ENCODE measurements at places on chromosomes 1 and 21.
A peak's percentile ranks its signal among the peaks of the same experiment; 100 is the strongest.

- no peak for DNase-seq
Measured at GRCh38 chr1:24735156-24735508, 10.1 kb upstream of the CLIC4 start.

DNA sequence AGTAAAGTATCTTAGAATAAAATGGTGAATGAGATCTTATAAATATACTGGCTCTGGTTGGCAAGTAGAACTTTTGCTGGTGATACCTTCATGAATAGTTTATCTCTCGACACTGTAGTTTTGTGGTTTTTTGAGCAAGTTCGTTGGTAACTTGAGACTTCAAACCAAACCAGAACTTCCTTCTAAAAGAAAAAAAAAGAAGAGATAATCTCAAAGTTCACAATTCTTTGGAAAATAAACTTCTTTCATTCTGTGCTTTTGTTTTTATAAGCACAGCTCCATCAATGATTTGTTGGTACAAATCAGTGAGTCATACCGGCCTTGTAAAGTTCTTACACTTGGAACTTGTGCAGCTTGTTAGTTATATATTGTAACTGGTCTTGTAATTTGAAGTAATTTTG is 2.3 kb downstream of the HIPK1 start:
- no peak for DNase-seq

DNA sequence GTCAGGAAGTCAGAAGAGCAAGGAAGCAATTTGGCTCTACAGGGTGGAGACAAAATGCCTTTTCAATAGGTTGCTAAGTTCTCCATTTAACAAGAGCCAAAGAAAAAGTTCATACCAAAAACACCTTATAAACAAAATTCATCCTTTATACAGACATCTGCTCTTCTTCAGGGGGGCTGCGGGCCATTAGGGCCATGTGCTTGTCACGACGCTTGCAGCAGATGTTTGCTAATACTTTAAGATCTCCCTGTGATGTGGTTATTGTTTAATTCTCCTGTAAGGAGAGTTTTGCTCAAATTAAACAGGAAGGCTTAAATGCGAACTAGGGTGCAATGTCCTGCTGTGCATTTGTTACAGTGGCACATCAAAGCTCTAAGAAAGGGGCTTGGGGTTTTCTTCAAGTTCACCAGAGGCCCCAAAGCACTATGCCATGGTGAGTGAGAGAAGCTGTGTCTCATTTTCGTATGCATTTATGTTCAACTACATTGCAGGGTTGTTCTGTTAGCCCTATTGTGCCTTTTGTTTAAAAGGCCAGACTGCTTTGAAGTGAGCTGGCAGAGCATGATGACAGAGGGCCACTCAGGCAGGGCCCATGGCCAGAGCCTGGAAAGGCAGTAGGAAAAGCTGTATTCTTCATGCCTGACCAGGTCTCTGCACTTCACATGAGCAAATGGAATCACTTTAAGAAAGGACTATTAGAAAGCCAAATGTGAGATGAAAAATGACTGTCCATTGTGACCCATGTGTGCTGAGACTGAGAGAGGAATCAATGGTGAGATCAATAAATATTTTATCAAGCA is 24.8 kb upstream of the NTPCR start:
- DNase-seq, result no peak

- DNase-seq, result no peak
Measured at GRCh38 chr1:228215663-228216116, 7.8 kb downstream of the OBSCN start.

DNA sequence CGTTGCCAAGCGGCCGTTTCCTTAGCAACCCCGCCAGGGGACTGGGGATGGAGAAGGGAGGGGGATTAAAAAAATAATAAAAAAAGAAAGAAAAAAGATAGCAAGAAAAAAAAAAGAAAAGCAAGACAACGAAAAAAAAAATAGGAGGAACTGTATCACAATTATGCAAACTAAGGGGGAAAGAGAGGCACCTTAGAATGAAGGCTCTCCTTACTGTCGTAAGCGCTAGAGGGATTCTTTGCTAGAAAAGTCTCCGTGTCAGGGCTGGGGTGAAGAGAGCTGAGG is 625 bp upstream of the NEGR1 start:
- DNase-seq, result no peak

- DNase-seq, result no peak
Measured at GRCh38 chr1:113983391-113983790, 4.1 kb downstream of the OLFML3 start.

- peak; percentile 36 for DNase-seq
Measured at GRCh38 chr1:147627435-147628110, 42.8 kb downstream of the ACP6 start.

GRCh38 chr1:54238353-54239034 is 38.5 kb downstream of the MRPL37 start:
- DNase-seq, result no peak

DNA sequence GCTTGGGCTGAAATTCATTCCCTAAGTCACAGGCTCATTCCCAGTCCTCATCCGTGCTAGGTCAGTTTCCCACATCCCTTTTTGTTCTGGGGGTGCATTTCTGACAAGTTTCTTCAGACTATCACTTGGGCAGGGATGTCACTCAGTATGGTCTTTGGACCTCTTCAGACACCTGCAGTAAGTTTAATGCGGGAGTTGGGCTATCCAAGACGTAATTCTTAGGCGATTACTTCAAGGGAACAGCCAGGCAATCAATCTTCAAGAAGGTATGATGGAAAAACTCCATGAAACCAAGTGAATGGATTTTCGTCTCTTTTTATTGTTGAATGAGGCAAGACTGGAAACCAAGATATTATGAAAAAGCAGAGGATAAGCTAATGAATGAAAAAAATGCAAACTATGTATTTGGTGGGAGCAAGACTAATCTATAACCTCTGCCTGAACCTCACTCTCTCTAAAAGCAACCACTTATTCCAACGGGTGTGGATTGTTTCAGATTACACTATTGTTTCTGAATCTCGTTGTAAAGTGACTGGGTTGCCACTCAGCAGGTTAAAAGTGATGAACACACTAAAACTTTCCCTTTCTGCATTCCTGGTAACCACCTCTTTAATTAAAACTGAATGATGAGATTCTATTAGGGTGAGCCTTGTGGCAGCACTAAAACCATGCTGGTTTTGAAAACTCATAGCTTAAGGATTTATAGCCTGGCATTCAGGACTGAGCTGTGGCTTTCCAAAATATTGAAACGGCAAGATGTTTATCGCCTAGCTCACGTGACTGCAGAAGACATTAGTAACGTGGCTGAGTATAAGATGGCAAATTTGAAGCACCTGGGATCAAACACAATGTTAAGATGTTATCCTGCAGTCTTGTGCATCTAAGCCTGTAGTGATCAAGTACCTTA is 1.1 kb downstream of the RASAL2 start:
- no peak for DNase-seq

- no peak for DNase-seq
Measured at GRCh38 chr1:177054542-177054941, 110.0 kb downstream of the ASTN1 start.

GRCh38 chr1:242787968-242788367 is 263.5 kb upstream of the PLD5 start:
- DNase-seq, result no peak

DNA sequence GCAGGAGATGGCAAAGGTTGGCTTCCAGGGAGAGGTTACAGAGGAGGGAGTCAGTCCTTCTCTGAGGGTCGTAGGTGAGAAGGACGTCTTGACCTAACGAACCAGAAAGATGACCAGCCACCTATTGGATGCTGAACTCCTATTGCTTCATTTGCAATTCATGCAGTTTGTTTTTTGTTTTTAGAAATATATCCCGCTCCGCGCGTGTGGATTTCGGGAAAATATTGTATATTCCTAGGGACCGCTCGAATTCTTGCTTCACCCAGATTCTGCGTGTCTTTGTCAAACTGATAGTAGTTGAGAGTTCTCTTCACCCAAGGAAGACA is 564 bp downstream of the DISP1 start:
- no peak for DNase-seq

- DNase-seq, result no peak
Measured at GRCh38 chr1:74731399-74732052, 1.3 kb downstream of the CRYZ start.

- no peak for DNase-seq
Measured at GRCh38 chr1:229848752-229849677, 218.0 kb upstream of the GALNT2 start.

DNA sequence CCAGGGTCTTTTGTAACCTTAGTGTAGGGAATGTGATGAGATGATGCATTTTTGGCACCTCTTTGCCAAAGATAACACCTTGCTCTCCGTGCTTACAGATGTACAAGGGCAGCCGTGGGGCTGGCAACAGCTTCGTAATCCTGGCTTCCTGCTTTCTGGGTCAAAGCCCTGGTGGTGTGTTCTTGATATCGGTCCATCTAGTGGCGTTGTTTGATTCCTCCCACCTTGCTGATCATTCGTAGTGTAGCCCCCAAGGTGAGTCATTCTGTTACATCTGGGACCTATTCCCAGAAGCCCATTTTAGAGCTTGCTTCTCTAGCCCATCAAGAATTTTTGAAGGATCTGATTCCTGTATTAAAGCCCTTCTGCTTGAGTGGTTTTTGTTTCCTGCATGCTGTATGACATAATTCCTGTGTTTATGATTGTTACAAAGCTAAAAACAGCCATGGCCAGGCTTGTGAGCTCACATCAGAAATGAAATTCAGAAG is 7.0 kb upstream of the CCT8 start:
- DNase-seq, result no peak

DNA sequence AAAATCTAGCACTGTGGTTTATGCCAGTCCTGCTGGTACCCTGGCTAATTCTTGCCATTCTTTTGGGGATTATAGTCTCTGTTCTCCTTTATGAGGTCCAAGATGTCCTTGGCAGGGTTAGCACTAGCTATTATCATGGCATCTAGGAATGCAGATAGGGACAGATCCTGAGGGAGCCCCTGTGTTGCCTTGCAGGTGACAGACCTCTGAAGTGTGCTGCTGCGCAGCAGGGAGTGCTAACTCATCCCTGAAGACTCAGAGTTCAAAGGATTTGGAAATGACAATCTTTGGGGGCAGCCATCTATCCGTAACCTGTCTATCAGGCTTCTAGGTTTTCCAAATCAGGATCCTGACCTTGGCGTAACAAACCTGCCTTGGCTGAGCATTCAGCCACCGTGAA is 16.3 kb downstream of the ZFYVE9 start:
- DNase-seq, result no peak

GRCh38 chr1:41779360-41779759 is 139.4 kb downstream of the HIVEP3 start:
- DNase-seq, result no peak

GRCh38 chr1:21381354-21381753 is 58.6 kb upstream of the NBPF3 start:
- DNase-seq, result no peak

- DNase-seq, result no peak
Measured at GRCh38 chr1:163845279-163845678, 523.5 kb downstream of the NUF2 start.

- DNase-seq, result no peak
Measured at GRCh38 chr1:47867438-47868347, 129.5 kb downstream of the TRABD2B start.

GRCh38 chr21:38815060-38815405 is 9.3 kb downstream of the ETS2 start:
- DNase-seq, result no peak

- DNase-seq, result no peak
Measured at GRCh38 chr1:96962751-96963211, 241.2 kb downstream of the PTBP2 start.

GRCh38 chr1:151908228-151908691 is 1.1 kb downstream of the THEM4 start:
- no peak for DNase-seq

GRCh38 chr1:162470216-162470615 is 27.4 kb upstream of the UHMK1 start:
- no peak for DNase-seq

GRCh38 chr1:2212532-2213491 is 15.3 kb upstream of the SKI start:
- no peak for DNase-seq

- DNase-seq, result no peak
Measured at GRCh38 chr1:31405578-31406245, 7.3 kb upstream of the SERINC2 start.

DNA sequence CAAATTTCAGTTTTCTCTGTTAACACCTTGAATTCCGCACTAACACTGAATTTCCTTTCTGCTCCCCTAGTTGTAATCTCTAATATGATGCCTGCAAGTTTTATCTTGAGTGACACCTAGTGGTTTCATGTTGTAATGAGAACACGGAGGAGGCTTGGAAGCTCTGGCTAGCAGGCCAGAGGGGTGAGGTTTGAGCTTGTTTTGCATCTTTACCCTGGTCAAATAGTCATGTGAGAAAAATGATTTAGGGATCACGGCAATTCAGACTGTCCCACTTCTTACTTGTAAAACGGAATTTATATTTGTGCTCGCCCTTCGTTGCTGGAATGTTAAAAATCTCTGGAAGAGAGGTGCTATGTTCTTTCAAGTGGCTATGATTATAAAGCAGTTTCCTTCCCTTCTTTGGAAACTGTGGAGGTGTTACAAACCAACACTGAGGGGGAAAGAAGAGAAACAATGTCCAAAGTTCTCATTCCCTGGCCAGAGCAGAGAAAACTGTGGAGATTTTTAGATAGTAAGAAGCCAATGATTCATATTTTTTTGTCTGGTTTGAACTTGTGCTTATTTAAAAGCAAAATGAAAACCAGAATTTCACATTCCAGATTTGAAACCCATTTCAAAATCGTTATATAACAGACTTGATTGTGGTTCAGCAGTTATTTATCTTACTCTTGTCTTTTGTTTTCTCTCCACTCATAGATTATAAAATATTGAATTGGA is 5.3 kb upstream of the MROH9 start:
- DNase-seq, result no peak

DNA sequence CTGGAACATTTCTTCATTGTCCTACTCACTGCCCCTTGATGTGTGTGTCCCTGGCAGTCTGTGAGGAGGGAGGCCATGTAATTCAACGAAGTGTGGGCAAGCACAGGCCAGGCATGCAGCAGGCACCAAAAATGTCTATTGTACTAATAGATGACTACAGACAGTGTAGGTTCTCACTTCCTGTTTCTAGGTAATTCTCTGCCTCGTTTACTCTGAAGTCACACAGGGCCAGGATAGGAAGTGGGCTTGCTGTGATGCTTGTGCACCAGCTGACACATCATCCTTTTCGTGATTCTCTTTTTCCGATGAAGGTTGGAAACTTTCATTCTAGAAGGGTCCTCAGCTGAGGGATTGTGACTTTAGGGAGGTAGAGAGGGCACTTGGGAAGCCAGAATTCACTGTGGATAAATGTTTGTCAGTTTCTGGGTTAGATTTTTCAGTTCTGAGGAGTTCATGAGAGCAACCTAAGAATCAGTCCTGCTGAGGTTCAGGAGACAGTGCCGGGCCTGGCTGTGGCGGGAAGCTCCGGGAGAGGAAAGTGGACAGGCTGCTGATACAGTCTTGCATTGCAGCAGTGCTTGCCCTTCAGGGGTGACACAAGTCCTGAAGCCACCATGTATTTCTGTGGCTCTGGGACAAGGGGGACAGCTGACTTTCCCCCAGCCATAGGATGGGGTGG is 4.3 kb upstream of the CSF1 start:
- DNase-seq, result no peak

- DNase-seq, result no peak
Measured at GRCh38 chr1:230549625-230550024, 92.7 kb upstream of the COG2 start.

DNA sequence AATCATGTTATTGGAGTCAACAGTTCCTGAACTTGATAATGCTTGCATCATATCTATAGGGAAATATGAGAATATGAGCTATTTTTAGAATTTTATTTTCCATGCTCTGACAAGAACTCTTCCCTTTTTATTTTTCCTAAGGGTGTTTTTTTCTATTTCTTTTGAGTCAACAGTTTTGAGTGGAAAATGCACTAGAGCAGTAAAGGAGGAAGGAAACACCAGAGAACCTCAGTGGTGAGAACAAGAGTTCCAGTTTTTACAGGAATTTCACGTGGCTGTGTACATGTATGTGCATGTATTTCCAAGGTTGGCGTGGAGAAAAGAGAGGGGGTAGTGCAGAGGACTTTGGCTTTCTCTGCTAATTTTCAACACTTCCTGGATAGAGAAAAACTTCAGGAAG is 63.6 kb upstream of the TNFSF18 start:
- DNase-seq, result no peak
